Left lung (tissue), 14 donors: ENCODE measurements at places on chromosomes 6 and 20. TPM values are rescaled to one million over a fixed set of nuclear protein-coding genes. Genes with fewer than 3 reads are reported as not detected.
A peak's percentile ranks its signal among the peaks of the same experiment; 100 is the strongest.

DNA sequence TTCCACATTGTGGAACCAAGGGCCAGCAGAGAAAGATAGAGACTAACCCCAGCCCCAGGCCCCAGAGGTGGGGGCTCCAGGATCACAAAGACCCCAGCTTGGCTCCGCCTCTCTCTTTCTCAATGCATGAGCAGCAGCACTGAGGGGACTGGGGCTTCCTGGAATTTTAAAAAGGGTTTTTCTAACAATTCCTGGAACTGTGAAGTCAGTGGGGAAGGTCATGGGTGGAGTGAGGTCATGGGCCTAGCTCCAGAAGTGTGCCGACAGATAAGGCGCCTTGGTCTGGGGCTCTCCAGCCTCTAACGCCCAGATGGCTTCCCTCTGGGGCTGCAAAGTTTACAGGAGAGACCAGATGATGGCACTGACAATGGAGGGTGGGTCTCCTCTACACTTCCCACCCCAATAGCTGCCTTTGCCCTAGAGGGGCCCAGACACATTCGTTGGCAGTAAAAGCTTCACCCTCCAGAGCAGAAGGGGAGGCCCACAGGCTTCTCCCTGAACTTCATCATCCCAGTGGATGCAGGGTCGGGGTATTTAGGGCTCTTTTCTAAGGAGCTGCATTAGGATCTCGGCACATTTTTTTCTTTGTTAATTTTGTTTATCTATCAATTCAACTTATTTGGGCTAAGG is 46.9 kb upstream of the CD93 start:
- DNase-seq: no peak

TRIM40 gene
- polyA plus RNA-seq: 0.14 TPM

VNN1 gene
- polyA plus RNA-seq: 0.51 TPM

DNA sequence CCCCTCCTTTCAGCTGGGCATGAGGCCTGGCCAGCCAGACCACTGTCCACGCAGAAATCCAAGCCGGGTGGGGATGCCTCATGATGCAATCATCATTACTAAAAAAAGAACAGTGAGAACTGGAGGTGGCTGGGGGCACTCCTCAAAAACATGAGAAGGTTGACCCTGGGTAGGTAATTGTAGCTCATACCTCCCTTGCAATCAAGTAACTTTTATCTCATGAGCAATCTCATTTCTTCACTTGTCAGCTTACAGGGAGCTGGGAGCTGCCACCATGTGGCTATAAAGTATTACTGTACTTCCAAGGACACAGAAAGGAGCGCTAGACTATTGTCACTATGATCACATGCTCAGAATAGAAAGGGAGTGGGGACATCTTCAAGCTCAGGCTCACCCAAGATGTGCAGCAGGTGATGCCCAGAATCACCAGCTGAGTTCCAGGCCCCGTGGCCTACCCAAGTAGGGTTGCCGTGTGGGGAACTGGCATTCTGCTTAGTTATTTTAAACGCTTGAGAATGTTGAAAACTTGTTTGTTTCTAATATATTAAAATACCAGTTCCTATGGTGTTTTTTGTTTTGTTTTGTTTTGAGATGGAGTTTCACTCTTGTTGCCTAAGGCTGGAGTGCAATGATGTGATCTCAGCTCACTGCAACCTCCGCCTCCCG is 3.0 kb upstream of the CDH26 start:
- DNase-seq: no peak

TREML1 gene
- polyA plus RNA-seq: 1.8 TPM

DNA sequence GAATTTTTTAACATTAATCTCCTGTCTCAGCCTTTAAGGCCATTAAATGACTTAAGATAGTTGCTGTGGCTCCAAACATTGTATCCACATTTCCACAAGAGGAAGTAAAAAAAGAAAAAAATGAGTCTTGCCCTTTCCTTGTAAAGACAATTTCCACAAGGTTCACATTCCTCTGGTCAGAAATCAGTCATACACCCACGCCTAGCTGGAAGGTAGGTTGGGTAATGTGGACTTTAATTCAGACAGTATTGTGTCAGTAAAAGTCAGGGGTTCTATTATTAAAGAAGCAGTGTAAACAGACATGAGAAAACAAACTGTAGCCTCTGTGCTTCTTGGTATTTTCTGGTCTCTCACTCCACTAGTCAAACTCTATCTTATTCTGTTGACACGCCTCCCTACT is 682.0 kb downstream of the GRIK2 start:
- DNase-seq: no peak

DNA sequence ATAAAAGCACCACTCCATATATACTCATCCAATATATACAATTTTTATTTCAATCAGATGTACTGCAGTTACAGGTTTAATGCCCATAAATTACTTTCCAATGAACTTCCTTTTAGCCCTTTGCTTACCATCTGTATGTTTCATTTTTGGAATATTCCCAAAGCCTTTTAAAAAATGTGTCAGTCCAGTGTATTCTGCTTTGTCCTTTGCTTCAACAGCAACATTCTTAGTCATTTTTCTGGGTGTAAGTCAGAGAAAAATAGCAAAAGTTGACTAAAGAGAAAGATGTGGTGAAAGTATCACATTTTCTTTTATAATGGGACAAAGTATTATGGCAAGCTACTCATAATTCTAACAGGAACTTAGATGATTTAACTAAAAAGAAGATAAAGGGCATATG is 15.2 kb downstream of the DSE start:
- no peak for DNase-seq

DNA sequence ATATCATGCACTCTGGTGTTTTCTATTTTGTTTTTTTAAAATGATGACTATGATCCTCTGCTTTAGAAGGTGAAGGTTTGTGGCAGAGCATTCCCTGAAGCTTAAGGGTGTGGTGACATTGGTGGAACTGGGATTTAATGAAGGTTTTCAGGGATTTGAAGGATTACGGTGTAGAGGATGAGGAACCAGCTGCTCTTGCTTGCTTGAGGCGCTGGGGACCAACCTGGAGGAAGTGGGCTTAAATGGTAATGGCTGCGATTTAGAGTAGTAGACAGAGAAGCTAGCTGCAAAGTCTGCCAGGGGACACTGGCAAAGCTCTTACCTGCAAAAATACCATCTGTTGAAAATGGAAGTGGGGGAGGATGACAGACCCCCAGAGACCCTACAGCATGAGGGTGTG is 241.8 kb downstream of the CLIC5 start:
- no peak for DNase-seq

DNA sequence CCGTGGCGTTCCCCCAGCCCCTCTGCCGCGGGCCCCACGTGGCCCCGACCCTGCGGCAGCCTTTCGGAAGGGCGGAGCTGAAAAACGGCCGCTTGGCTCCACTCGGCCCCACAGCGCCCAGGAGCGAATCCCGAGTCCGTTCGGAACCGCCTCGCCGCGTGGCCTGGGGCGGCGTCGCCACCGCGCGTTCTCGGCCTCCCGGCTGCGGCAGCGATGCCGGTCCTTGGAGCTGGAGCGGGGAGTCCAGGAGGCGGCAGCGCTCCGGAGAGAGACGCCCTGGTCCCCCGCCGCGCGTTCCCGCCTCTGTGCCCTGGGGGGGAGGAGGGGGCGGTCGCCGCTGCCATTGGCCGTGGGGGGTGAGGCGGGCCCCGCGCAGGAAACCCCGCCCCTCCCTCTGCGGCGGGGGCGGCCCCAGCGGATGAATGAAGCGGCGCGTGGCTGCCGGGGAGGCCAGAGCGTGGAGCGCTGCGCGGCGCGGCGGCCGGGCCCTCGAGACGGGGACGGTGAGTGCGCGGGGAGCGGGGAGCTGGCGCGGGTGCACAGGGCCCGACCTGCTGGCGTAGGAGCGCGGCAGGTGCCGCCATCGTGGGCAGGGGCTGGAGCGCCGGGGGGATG is at the start of gene SLCO4A1:
SLCO4A1 (plus strand) TSS at position 453 of the 615 bp plus-strand sequence. CDS start 13,952 bp downstream, outside the sequence.
- peak; percentile 44 for DNase-seq
